NCI-H1417 treated with DMSO at 0.1 percent for 48 hours (cell line): ENCODE measurements at places on chromosomes 13 and 19.

GRCh38 chr13:20561741-20562140, 5.2 kb upstream of the IFT88 start:
- DNase-seq: no peak

- DNase-seq: no peak
Observed at GRCh38 chr19:3589439-3589838, 4.2 kb downstream of the GIPC3 start.

DNA sequence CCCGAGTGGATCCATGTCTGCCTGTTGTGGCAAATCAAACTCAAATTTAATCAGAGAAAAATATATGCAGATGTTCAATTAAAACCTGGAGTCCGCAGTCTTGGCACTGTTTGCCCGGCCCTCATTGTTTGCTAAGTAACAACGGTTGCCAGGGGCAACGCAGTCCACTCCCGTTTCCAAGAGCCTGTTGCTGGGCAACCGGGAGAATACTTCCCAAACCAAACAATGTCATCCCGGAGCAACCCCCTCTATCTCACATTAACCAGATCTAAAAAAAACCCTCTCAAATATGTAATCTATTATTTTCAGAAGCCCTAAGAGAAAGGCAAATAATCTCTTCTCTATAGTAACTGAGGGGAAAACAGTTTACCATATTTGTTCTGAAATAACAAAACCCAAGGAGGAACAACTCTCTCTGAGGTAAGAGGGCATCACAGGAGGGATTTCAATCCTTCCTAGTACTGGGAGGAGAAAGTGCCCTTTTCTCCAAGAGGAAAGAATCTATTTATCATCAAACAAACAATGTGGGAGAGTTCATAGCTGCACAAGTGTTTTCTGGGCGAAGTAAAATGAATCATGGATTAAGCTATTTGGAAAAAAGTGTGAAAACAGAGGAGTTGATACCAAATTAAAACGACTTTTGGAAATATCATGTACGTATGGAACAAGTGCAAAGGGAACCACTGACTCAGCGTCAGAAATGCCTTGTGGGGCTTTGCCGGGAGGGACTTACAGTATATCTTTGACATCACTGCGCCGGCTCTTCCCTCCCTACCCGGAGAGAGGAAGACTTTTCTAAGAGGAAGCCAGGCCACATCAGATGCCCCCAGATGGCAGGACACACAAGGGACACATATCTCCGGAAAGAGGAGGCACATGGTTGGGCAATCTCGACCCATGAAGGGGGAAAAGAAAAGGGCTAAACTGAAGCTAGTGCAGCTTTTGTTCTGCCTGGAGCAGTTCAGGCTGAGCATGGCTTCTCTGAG, 43.3 kb downstream of the RFX2 start:
- peak; percentile 98 for DNase-seq

- DNase-seq: no peak
Observed at GRCh38 chr19:19544257-19544953, 6.3 kb downstream of the CILP2 start.

DNA sequence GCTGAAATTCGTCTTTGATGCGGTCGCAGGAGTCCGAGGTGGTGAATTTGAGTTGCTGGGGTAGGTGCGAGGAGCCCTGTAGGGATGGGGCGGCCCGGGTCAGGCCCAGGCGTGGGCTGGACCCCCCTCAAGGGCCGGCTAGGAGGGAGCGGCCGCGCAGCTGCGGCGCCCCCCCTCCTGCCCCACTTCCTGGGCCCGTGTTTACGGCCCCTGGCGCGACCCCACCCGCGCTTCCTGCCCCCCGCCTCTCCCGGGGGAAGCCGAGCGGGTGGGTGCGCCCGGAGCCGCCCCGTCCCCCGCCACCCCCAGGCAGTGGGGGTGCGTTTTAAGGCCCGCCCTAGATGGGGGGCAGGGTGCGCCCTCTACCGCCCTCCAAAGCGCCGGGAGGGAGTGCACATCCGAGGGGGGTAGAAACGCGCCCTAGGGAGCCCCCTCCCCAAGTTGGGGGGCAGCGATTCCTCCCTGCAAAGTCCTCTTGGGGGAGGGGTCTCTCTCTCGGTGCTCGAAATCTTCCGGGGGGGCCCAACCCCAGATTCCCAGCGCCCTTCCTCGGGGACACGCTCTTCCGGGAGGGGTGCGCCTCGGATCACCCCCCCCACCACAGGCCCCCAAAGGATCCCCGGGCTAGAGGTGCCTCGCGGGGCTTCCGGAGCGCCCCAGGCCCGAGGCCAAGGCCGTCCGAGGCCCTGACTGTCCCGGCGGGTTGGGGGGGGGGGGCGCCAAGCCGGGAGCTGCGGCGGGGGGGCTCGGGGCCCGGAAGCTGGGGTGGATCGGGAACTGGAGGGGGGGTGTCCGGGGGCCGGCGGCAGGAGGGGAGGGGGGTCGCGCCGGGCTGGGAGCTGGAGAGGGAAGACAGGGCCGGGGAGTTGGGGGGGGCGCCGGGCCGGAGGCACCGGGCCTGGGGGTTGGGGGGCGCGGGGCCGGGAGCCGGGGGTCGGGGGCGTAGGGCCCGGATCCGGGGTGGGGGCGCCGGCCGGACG, 823 bp downstream of the TLE5 start:
- no peak for DNase-seq

DNA sequence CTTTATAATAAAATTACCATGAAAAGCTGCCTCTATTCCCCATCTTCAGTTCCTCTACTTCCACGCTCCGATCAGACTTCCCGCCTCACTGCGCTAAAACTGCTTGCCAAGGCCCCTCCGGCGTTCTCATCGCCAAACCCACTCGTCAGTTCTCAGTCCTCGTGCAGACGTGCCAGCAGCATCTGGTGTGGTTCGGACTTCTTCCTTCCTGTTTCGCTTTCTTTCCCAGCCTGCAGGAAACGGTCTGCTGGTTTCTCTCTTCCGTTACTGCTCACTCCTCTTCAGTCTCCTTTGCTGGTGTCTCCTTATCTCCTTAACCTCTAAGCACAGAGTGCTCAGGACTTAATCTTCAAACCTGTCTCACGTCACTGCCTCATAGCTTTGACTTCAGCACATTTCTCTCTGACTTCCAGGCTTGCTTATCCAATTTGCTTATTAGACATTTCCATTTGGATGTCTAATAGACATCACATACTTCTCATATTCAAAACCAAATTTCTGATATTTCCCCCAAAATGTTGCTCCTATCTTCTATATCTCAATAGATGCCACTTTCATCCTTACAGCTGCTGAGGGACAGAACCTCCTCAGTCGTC, 40.3 kb downstream of the RCBTB2 start:
- no peak for DNase-seq

DNA sequence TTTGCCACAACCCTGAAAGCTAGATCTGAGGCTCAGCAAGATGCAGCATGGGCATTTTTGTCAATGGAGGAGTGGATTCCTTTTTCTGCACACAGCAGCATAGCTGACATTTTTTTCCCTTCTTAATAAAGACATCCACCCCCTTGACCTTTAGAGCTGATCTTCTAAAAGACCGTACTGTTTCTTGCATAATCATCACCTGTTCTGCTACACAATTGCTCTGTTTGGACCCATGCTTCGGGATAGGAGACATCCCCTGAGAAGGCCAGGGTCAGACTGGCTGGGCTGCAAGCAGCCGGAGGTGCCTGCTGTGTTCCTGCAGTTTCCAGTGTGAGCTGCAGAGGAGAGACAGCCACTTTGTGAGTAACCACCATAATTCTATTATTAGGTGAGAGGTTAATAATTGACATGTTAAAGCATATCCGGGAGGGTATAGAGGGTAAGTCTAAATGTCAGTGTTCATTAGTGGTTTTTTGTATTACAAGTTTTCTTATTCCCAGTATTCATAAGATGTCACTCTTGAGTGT, 108.5 kb upstream of the C1QTNF9B start:
- DNase-seq: no peak

DNA sequence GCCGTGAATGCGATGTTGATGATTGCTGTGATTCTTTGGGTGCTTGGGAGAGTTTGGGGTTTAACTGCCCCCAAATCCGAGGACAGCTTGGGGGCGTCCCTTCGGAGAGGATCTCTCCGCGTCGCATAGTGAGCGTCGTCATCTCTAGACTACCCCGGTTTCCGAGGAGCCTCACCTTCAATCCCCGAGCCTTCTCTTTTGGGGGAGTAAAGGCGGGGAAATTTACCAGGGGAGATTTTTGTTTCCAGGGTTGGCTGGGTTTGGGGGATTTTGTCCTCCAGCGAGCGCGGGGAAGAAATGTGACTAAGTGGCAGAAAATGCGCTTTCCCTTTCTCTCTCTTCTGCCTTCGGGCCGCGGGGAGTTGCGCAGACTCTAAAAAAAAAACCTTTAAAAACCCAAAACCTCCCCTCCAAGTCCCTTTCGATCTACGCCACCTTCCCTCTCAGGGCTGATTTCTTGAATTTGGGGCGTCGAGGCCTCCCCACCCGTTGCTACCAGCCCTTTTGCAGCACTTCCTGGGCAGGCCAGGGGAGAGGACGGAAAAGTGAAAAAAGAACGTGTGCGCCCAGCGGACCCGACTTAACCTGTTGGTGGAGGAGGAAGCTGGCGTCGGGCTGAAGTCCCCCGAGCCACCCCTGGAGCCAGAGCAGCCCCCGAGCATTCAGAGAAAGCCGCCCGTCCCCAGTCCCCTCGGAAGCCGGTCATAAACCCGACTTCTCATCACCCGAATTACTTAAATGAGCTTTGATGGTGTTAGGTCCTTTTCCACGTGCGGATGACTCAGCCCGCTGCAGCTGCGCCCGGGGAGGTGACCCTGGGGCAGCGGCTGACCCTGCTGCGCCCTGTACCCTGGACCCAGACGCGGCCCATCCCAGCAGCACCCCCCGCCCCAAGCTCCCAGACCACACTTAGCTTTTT, 17.7 kb downstream of the NFIX start:
- no peak for DNase-seq

DNA sequence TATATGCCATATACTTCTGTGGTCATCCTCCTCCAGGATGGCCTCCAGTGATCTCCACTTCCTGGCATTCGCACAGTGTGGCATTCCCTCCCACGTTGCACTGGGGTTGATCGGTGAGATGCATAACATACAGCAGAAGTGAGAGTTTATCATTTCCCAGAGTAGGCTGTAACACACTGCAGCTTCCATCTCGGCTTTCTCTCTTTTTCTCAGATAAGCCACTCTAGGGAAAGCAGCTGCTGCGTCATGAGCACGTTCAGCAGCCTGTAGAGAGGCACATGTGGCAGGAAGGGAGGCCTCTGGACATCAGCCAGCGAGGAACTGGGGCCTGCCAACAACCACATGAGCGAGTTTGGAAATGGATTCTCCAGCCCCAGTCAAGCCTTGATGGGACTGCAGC, 807.1 kb downstream of the DIAPH3 start:
- DNase-seq: no peak

- DNase-seq: no peak
Observed at GRCh38 chr13:20064128-20064527, 96.7 kb downstream of the GJA3 start.
